ENCODE measurements at places on chromosomes 5 and 9.

GRCh38 chr5:172823840-172824362 is 10.2 kb upstream of the ERGIC1 start:
- DNase-seq, result no peak

GRCh38 chr5:33696411-33696810 is 195.4 kb downstream of the ADAMTS12 start:
- DNase-seq, result no peak

- DNase-seq, result no peak
These were observed 27.4 kb downstream of the ERGIC1 start for GRCh38 chr5:172861461-172861860.

GRCh38 chr9:92381775-92382174 is 22.6 kb downstream of the OGN start:
- DNase-seq, result no peak

- DNase-seq, result no peak
These were observed 245.3 kb downstream of the ENC1 start for GRCh38 chr5:74394916-74395880.

DNA sequence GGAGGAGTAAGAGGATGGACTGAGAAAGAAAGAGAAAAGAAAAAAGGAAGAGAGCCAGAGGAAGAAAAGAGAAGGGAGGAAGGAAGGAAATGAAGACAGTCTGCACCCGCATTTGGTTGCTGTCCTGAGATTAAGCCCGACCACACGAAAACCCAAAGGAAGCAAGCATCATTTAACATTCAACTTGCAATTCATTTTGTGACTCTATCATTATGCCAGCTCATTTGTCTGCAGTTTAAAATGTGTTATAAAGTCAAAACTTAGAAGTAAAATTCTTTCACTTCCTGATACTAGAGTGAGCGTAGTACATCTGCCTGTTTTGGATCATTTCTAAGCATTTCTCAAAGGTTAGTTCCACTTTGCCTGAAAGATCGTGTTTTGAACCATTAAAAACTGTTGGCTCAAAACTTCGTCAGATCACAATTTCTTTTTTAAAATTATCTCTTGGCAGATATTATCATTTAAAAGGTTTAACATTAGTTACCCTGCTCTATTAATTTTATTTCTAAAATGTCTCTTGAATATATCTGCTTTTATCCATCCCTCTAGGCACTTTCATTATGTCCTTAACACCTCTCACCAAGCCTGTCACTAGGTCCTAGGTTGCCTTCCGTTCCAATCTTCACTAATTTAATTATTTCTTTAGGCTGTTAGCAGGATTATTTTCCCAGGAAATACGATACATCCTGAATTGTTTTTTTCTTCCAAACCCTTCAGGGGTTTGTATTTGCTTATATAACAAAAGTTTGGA is 240.9 kb downstream of the TLE4 start:
- no peak for DNase-seq

DNA sequence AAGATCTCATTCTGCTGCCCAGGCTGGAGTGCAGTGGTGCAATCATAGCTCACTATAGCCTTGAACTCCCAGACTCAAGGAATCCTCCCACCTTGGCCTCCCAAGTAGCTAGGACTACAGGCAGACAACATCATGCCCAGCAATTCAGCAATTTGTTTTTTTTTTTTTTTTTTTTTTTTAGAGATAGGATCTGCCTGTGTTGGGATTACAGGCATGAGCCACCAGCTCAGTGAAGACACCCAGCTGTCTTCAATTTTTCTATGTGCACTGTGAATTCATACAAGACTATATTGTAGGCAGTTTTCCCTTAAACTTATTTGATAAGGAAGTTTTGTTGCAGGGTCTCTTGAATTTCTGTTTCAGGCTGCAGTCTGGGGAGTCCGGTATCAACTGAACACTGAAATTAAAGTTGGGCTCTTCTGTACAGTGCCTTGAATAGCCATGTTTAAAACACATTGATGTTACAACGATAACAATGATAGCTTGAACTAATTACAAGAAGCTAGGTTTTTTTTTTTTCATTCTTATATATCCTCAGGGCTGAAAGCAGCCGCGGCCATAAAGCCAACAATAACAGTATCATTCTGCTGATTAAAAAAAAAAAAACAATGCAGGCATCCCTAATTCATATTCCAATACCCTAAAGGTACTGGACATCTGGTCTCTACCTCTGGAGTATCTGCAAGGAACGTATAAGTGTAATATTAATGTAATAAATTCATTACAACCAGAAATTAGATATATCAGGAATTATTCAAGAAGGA is 63.5 kb downstream of the MPDZ start:
- no peak for DNase-seq

DNA sequence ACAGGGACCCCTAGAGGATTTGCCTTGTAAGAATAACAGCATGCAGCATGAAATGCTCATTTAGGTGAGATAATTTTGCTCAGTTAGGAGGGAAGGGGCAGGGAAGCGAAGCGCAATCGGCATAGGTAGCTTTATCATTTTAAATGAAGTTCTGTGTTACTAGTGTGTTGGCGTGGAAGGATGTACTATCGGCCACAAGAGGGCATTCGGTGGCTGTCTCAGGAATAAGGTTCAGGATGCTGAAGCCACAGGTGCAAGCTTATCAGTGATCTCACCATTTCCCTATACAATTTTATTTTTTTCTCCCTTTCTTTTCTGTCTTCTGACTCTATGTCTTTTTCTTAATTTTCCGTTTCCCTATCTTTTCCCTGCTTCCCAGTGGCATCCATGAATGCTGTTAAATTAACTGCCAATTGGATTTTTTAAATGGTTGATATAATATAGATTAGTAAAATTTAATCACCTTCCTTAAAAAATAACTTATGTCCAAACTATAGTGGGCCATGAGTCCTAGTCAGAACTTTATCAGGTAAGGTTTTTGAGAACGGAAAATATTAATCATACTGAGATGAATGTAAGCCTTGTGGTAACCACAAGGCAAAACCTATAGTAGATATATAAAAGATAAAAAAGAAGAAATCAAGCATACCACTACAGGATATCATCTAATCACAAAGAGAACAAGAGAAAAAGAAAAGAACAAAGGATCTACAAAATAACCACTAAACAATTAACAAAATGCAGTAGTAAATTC is 1.2 kb upstream of the INSL6 start:
- DNase-seq, result peak; percentile 23

- DNase-seq, result no peak
These were observed 40.4 kb upstream of the HSPB3 start for GRCh38 chr5:54415147-54415546.
